Mesenchymal stem cell (in vitro differentiated cells and primary cell): ENCODE measurements at places on chromosomes 12 and 14.

DNA sequence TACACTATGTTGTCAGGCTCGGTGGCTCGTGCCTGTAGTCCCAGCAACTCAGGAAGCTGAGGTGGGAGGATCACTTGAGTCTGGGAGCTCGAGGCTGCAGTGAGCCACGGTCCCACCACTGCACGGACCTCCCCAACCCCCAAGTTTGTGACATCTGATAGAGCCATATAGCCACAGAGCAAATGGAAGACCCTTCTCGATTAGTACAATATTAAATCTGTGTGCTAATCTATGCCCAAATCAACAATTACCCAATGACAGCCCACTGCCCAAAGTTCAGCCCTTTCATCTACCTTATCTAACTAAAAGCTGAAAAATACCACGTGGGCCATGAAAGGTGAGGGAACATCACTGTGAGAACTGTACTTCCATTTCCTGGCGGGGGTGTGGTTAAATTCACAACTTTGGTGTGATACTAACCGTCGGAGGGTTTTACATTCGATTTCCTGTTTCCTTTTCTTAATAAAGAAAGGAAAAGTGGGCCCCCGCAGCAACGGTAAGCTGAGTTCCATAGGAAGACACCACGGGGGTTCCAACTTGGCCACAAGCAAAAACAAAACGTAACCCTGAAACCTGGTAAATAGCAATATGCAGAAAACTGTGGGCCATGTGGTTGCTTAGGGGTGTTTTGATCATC lies 31.2 kb upstream of the FOS start:
- no peak overlapping the region for H3K27ac ChIP-seq
- H3K27me3 ChIP-seq = peaks cover 19% of the 10 kb centered on the region
- H3K36me3 ChIP-seq = no peaks in the 10 kb centered on the region
- no peak for DNase-seq

DNA sequence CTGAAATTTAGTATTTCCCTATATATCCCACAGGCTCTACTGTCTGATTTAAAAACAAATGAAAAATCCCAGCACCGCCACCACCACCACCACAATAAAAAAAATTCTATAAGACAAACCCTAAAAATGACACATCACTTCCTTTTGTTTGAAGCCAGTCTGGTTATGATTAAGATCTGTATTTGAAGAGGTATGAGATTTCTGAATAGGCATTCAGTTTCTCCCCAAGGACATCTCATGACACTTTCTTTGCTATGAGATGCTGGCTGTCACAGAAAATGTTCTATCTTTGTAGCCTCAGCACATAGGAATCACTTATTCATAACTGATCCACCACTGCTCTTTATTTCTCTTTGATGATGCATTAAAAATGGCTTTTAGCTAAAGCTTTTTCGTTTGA lies 1071.0 kb downstream of the SLC6A15 start:
- no peak overlapping the region for H3K4me3 ChIP-seq
- H3K36me3 ChIP-seq = no peaks in the 10 kb centered on the region

DNA sequence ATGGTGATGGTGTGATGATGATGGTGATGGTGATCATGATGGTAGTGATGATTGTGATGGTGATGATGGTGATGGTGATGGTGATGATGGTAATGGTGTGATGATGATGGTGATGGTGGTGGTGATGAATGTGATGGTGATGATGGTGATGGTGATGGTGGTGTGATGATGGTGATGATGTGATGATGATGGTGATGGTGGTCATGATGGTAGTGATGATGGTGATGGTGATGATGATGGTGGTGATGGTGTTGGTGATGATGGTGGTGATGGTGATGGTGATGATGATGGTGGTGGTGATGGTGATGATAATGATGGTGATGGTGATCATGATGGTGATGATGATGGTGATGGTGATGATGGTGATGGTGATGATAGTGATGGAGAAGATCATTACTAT lies 120.3 kb downstream of the ZNF664 start:
- no peak for DNase-seq
- H3K4me3 ChIP-seq = no peak overlapping the region
- peaks cover 22% of the 10 kb centered on the region for H3K27me3 ChIP-seq
- H3K27ac ChIP-seq = no peak overlapping the region

GRCh38 chr12:52318241-52318990 lies 2.8 kb downstream of the KRT83 start:
- H3K27ac ChIP-seq = no peak overlapping the region
- peaks cover 78% of the 10 kb centered on the region for H3K27me3 ChIP-seq
- no peaks in the 10 kb centered on the region for H3K36me3 ChIP-seq
- no peak for DNase-seq
- no peaks in the 10 kb centered on the region for H3K4me1 ChIP-seq
- H3K4me3 ChIP-seq = peak overlapping the region; percentile 10

- no peaks in the 10 kb centered on the region for H3K27me3 ChIP-seq
- DNase-seq = peak; percentile 35
Observed at GRCh38 chr12:90543374-90543773, 411.6 kb downstream of the CCER1 start.

DNA sequence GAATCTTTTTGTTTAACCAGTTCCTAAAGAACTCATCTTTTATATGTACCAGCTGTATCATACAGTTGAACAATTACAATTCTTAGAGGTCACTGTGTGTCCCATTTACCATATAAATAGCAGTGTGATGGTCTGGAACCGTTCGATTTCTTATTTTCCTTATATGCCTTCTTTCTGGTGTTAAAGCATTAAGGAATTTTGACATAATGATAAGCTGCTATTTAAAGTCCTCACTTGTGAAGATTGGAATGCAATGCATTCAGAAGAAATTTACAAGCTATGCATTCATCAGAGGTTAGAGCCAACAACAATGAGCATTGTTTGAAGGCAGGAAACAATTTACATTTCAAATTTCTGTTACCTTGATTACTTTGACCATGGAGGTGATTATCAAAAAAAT lies 80.0 kb upstream of the PRICKLE1 start:
- no peak overlapping the region for H3K4me3 ChIP-seq
- H3K27ac ChIP-seq = no peak overlapping the region
- DNase-seq = no peak
- no peaks in the 10 kb centered on the region for H3K4me1 ChIP-seq

GRCh38 chr14:103547455-103547940 lies 15.0 kb downstream of the BAG5 start:
- no peak for DNase-seq
- no peak overlapping the region for H3K4me3 ChIP-seq
- no peaks in the 10 kb centered on the region for H3K36me3 ChIP-seq
- H3K4me1 ChIP-seq = peaks cover 53% of the 10 kb centered on the region
- no peak overlapping the region for H3K27ac ChIP-seq
- H3K27me3 ChIP-seq = no peaks in the 10 kb centered on the region

GRCh38 chr14:94801225-94801624 lies 31.3 kb upstream of the GSC start:
- H3K4me1 ChIP-seq = no peaks in the 10 kb centered on the region
- DNase-seq = no peak
- no peaks in the 10 kb centered on the region for H3K36me3 ChIP-seq
- H3K4me3 ChIP-seq = no peak overlapping the region

GRCh38 chr14:58898655-58899316 lies 261.0 kb downstream of the DACT1 start:
- peak overlapping the region; percentile 91 for H3K27ac ChIP-seq
- H3K27me3 ChIP-seq = no peaks in the 10 kb centered on the region
- no peaks in the 10 kb centered on the region for H3K4me1 ChIP-seq
- peak; percentile 93 for DNase-seq
- no peaks in the 10 kb centered on the region for H3K36me3 ChIP-seq
